ENCODE measurements at places on chromosomes 11 and 22.

GRCh38 chr11:59272771-59273372 is 60.1 kb upstream of the MPEG1 start:
- no peak for DNase-seq

DNA sequence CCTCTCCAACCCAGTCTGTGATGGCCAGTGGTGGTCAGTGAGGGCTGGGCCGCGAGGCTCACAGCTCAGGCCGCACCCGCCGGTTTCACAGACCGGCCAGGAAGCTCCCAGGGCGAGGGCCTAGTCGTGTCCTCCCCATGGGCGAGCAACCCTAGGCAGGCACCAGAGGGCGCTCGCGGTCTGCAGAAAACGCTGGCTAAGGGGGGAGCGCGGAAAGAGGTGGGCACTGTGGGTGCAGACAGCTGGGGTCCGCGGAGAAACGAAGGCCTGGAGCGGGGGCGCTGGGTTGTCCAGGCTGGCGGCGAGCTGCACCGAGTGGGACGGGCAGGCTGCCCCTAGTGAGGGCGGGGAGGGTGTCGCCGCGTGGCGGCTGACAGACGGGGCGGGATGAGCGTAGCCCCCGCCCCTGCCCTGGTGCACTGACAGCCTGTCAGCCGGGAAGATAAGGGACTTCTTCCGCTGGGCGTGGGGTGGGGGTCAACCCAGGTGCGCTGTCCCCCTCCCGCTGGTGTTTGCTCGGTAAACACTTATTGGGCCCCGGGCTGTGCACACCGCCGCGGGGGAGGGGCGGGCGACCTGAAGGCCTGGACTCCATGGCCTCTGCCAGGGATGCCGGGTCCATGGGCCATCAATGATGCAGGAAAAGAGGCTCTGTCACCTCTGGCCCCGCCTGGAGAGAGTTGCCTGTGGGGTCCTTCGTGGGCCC is 7.5 kb downstream of the GP1BB start:
- peak; percentile 88 for DNase-seq

GRCh38 chr11:102560555-102561011 is 30.0 kb upstream of the MMP7 start:
- DNase-seq: peak; percentile 18

- no peak for DNase-seq
Observed at GRCh38 chr11:30553521-30554110, 32.5 kb downstream of the MPPED2 start.

GRCh38 chr11:35151683-35152280 is 12.8 kb downstream of the CD44 start:
- no peak for DNase-seq

- DNase-seq: no peak
Observed at GRCh38 chr22:27108425-27109114, 451.2 kb downstream of the MIAT start.

DNA sequence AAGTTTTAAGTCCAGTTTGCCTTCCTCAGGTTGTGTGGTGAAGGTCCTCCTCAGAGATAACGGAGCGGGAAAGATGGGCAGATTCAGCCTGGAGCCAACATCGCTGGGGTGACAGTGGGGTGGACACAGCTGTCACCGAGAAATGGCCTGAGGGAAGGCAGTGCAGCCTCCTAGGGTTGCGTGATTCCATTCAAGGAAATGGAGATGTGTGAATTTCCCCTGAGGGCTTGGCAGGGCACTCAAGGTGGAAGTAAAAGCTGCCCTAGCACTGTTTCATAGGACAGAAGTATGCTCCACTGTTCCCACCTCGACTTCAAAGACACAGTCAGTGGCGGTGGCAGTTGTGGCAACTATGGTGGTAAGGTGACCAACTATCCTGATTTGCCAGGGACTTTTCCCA is 15.4 kb upstream of the CAT start:
- no peak for DNase-seq

DNA sequence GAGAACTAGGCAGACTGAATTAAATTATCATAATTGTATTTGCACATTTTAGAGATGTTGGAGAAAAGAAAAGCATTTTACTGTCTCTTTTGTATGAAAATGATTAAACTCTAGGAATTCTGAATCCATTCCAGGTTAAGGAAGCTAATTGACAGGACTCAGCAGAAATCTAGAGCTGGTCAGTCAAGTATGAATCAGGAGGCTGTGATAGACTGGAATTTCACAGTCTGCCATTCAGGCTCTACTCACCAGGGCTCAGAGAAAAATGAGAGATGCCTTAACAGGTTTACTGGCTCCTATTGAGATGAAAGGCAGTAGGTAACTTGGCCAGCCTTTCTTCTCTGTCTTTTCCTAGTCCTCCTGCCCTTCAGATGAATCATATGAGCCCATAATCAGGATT is 693.9 kb upstream of the CHORDC1 start:
- DNase-seq: no peak

- no peak for DNase-seq
Observed at GRCh38 chr11:111400595-111400994, 21.5 kb upstream of the POU2AF1 start.

GRCh38 chr11:86456075-86456939 is 81.6 kb downstream of the CCDC81 start:
- DNase-seq: peak; percentile 77

GRCh38 chr11:65745049-65745448 is 24.5 kb upstream of the RNASEH2C start:
- no peak for DNase-seq

- no peak for DNase-seq
Observed at GRCh38 chr11:48141475-48142122, 75.0 kb upstream of the OR4B1 start.

GRCh38 chr22:36864454-36865215 is 3.8 kb downstream of the NCF4 start:
- no peak for DNase-seq

GRCh38 chr11:76562541-76562940 is 108.0 kb downstream of the LRRC32 start:
- DNase-seq: no peak

- no peak for DNase-seq
Observed at GRCh38 chr11:13215149-13215548, 62.4 kb upstream of the BMAL1 start.

DNA sequence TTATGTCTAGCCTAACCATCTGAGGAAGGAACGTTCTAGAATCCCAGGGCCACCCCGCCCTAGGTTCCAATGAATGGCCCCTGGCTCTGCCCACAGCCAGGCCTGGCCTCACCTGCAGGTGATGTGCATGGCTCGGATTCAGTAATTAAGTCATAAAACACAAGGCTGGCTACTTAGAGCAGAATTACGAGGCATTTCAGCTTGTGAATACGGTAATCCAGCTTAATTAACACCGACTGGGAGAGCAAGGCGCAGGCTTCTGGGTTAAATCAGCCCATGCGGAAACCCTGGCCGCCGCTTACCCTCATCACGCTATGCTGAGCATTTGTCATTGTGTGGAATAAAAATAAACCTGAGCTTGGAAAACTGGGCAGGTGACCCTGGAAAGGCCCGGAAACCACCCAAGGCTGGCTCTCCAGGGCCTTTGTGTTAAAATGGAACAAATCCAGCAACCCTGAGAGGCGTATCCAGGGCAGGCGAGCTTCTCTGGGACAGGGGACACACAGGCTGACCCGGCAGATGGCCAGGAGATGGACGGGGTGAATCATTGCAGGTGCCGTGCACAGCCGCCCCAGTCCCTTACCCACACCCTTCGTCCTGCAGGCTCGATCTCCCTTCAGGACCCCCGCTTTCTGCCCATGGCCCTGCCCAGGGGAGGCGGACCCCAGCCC is 220.2 kb downstream of the CTTN start:
- DNase-seq: no peak

DNA sequence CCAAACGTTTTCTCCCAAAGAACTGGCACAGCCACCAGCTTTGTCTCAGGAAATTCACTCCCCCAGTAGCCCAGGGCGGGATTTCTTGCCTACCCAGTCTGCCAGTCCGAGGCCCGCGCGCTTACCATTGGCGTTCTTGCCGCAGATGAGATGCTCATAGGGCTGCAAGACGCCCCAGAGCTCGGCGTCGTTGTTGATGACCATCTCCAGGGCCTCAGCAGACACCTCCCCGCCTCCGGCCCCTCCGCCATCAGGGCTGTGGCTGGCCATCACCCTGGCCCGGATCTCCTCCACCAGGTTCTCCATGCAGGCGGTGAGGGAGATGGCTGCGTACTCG is 1.3 kb downstream of the ABTB2 start:
- DNase-seq: no peak

GRCh38 chr22:38921806-38922205 is 35.6 kb upstream of the APOBEC3A start:
- no peak for DNase-seq

- no peak for DNase-seq
Observed at GRCh38 chr22:36330655-36331305, 57.0 kb downstream of the MYH9 start.

GRCh38 chr11:62923601-62924411 is 2.6 kb upstream of the CHRM1 start:
- DNase-seq: no peak

DNA sequence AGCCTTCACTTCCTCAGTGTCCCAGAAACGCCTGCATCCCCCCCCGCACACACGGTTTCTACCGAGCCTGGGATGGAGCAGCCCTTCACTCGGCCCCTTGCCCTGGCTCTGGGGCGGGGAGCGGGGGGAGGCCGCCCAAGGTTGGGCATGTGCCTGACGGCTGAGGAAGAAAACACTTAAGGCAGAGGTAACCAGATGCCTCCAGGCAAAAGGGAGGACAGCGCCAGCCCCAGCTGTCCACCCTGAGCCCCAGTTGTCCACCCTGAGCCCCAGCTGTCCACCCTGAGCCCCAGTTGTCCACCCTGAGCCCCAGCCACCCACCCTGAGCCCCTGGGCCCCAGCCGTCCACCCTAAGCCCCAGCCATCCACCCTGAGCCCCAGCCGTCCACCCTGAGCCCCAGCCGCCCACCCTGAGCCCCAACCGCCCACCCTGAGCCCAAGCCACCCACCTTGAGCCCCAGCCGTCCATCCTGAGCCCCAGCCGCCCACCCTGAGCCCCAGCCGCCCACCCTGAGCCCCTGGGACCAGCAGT is 3.8 kb upstream of the TTLL8 start:
- DNase-seq: no peak

- DNase-seq: no peak
Observed at GRCh38 chr11:116112087-116112935, 608.1 kb upstream of the CADM1 start.

DNA sequence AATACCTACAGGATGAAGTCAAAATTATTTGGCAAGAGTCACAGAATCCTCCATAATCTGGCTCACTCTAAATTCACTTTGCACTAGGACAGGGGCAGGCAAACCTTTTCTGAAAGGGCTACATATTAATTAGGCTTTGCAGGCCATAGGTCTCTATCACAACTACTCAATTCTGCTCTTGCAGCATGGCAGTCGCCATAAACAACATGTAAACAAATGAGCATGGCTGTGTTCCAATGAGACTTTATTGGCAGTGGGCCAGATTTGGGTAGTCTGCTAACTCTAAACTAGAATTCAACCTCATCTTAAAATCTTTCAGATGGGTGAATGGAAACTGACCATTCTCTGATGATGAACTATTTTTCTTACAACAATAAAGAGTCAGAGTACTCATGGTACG is 5.8 kb downstream of the THRSP start:
- DNase-seq: no peak

DNA sequence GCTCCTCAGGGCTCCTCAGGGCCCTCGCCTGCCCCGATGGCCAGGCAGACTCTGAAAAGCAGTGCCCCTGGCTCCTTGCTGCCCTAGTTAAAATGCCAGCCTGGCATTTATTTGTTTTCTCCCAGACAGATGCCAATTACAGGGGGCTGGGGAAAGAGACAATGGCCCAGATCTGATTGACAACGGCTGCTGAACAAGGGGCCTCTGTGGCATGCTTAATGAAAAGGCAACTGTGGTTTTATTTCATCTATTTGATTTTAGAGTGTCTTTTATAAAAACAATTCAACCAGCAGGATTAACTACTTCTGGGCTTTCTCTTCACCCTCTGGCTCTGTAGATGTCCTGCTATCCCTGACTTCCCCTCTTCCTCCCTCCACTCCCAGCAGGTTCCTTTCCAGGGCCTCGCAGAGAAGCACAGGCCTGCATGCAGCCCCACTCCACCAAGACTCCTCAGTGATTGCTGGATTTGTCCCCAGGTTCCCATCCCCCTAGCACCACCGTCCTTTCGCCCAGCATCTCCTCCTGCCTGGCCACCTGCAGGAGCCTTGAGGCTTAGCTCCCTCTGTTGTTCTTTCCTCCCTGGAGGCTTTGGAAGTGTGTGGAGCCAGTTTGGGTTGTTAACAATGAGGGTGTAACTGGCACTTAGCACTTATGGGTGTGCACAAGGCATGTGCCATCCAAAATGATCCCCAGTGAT is 171.1 kb downstream of the TENM4 start:
- no peak for DNase-seq

DNA sequence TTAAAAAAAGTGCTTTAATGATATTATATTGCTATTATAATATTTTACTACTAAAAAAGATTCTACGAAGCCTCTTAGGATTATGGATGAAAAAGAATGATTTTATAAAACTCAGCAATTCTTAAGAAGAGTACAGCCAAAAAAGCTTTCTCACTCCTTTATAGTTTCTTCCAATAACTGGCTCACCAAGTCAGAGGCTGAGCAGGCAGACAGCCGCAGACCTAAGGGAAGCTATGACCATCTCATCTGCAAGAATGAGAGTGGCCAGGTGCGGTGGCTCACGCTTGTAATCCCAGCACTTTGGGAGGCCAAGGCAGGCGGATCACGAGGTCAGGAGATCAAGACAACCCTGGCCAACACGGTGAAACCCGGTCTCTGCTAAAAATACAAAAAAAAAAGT is 12.7 kb upstream of the EMID1 start:
- no peak for DNase-seq

DNA sequence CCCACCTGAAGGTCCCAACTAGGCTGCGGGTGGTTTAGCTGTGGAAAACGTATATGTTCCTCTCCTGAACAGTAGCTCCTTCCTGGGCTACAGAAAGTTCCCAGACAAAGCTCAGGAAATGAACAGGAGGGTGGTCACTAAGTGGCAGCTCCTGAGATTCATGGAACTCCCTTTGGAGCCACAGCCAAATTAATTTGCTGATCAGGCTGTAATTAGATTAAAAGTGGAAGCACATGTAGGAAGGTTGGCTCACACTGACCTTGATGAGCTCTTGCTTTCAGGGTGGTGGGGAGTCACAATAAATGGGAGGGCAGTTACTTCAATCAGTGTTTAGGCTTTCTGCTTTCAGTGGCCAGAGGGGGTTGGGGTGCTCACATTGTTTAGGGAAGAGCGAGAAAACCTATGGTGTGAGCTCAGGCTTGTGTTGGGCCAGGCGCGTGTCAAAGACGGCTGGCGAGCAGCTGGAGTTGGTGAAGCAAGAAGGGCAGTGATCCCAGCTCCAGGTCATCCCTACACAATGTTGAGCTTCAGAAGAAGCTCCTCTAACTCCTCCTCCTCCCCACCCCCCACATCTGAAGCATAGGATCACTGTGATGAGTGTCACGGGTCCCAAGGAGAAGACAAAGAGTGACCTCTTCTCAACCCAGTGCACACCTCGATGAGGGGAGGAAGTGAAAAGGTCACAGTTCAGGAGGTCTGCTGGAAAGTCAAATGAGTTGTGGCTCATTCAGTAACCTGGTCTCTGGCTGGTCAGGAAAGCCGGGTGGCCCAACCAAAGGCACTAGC is 42.5 kb downstream of the CLPB start:
- no peak for DNase-seq

- peak; percentile 28 for DNase-seq
Observed at GRCh38 chr11:7514099-7514591, 346 bp downstream of the PPFIBP2 start.

- no peak for DNase-seq
Observed at GRCh38 chr22:27799827-27800249, 1.7 kb downstream of the MN1 start.

All from stimulated activated naive CD8-positive, alpha-beta T cell treated with anti-CD3 and anti-CD28 coated beads, Interleukin-15, amount 100 ng/mL, for 72 hours (primary cell).